ENCODE measurements at places on chromosomes 6 and 20.

- no peak for DNase-seq
Observed at GRCh38 chr6:88741939-88742338, 221.5 kb downstream of the RNGTT start.

GRCh38 chr20:3172933-3173609 lies at the start of gene LZTS3:
TSS of gene LZTS3 (minus strand) at chr20:3173549. CDS start at chr20:3167163, 6,386 bp downstream.
- peak; percentile 33 for DNase-seq

GRCh38 chr6:10403385-10404106 lies 11.3 kb downstream of the TFAP2A start:
- no peak for DNase-seq

DNA sequence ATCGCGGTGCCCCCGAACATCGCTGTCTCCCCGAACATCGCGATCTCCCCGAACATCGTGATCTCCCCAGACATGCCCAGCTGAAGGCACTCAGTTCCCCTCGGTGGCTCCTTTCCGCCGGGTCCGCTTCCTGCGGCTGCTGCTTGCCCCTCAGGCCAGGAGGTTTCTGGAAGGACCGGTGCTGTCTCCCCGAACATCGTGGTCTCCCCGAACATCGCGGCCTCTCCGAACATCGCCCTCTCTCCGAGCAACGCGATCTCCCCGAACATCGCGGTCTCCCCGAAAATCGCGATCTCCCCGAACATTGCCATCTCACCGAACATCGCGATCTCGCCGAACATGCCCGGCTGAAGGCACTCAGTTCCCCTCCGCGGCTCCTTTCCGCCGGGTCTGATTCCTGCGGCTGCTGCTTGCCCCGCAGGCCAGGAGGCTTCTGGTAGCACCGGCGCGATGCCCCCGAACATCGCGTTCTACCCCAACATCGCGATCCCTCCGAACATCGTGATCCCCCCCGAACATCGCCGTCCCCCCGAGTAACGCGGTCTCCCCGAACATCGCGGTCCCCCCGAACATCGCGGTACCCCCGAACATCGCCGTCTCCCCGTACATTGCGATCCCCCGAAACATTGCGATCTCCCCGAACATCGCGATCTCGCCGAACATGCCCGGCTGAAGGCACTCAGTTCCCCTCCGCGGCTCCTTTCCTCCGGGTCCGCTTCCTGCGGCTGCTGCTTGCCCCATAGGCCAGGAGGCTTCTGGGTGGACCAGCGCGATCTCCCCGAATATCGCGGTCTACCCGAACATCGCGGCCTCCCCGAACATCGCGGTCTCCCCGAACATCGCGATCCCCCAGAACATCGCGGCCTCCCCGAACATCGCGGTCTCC lies 808 bp downstream of the ULBP1 start:
- no peak for DNase-seq

DNA sequence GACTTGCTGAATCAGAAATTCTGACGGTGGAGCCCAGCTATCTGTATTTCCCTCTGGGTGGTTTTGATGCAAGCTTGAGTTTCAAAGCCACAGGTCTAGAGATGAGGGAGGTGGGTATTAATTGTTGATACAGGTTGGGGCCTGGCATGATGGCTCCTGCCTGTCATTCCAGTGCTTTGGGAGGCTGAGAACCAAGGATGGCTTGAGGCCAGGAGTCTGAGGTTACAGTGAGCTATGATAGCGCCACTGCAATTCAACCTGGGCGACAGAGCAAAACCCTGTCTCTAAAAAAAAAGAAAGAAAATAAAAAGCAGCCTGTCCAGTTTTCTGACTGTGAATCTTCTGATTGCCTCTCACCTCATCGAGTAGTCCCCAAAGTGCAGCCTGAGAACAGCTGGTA lies 184.8 kb upstream of the SASH1 start:
- DNase-seq, result no peak

DNA sequence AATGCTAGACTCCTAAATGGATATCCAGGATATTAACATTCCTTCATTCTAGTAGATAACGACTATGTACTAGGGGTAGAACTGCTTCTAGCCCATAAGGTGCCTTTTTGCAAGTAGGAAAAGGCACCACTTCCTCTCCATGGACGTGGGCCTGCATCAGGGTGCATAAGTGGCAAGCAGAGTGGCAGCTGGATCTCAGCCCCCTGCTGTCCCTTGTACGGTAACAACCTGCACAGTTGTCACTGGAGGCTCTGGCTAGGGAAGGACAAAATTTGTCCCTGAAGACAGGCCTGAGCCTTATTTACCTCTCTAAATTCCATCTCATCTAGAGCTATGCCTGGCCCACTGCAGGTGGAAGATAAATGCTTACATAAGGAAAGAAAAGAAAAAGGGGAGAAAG lies 42.5 kb upstream of the SAYSD1 start:
- no peak for DNase-seq

Data from cerebellar nuclear complex (tissue), 1 donor.